Activated CD4-positive, alpha-beta T cell treated with anti-CD3 and anti-CD28 coated beads for 36 hours (primary cell): ENCODE measurements at places on chromosomes 6 and 20.

DNA sequence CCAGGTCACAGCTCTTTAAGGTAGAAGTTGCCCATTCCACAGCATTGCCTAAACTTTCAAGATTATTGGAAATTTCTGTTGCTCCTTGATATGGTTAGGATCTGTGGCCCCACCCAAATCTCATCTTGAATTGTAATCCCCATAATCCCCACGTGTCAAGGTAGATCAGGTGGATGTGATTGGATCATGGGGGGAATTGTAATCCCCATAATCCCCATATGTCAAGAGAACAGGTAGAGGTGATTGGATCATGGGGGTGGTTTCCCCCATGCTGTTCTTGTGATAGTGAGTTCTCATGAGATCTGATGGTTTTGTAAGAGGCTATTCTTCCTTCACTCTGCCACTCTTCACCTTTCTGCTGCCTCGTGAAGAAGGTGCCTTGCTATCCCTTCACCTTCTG lies 327.4 kb upstream of the MAP3K7 start:
- no peak for DNase-seq

GRCh38 chr6:5096482-5096881 lies 11.3 kb downstream of the PPP1R3G start:
- no peak for DNase-seq

DNA sequence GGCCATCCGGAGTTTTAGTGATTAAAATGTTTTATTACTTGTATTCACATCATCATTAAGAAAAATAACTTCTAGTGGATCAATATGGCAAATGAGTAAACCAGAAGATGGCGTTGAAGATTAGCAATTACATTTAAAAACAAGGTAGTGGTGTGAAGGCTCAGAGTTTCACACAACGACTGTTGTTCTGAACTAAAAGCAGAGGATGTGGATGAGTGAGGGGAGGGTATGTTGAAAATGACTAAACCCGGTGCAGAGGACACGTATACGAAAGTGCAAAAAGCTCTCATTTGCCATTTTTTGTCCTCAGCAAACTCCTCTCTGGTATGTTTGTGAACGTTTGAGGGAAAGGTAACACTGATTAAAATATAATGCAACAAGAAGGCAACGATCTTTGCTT lies 1.9 kb upstream of the IRF4 start:
- DNase-seq: peak; percentile 49

GRCh38 chr20:41998539-41999341 lies 380.6 kb upstream of the CHD6 start:
- no peak for DNase-seq

DNA sequence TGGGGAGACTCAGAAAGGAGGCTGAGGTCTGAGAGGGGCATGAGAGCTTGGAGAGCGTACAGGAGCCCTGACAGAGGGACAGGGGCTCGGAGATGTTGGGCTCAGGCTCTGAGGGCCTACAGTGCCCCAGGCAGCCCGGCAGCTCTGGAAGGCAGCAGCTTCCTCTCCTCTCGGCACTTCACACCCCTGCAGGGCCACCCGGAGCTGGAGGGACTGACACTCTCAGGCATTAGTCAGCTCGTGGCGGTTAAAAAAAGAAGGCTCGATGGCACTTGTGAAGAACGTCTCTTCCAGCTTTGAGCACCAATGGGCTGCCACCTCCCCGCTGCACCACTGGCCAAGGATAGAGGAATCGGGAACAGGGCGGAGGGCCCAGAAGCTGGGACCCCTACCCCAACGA lies 62.6 kb upstream of the SIRPA start:
- DNase-seq: no peak

DNA sequence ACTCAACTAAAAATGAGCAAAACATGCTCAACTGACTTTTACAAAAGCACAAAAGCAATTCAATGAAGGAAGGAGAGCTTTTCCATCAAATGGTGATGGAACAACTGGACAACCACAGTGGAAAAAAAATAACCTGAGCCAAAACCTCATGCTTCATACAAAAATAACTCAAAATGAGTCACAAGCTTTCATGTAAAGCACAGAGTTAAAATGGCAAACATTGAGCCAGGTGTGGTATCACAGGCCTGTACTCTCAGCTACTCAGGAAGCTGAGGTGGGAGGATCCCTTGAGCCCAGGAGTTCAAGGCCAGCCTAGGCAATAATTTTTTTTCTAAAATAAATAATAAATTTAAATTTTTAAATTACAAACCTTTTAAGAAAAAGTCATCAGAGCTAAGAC lies 18.4 kb upstream of the HLA-G start:
- no peak for DNase-seq

GRCh38 chr20:20849161-20849560 lies 136.7 kb upstream of the RALGAPA2 start:
- DNase-seq: no peak

DNA sequence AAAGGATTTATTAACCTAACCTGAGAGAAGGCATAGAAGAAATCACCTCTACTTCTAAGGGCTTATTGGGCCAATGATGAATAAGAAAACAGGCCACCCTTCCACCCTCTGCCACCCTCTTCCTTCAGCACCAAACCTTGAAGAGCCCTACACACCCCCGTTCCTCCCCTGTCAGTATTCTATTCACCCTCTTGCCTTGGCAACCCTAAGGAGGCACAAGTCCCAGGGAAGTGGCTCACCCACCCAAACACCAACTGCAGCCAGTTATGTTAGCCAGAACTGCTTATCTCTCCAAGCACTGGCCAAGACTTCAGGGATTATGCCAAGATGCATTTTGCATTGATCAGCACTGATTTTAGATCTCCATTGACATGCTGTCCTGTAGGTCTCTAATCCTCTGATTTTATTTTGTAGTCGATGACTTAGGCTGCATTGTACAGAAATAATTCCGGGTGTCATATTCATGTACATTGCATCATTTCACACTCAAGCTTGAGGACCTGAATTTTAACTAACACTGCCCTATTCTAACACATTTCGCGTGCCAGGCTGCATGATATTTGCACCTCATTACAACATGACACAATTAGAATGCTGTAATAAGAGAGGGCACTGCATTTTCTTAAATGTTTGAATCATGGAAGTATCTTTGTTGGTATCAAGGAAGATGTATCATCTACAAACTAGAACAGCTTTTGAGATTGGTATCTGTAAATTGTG lies 15.7 kb downstream of the CNKSR3 start:
- no peak for DNase-seq
